ENCODE measurements at places on chromosomes 16 and 17. TPM values are rescaled to one million over a fixed set of nuclear protein-coding genes. Genes with fewer than 3 reads are reported as not detected.

Gene NUDT21
- polyA plus RNA-seq, result 116 TPM

Gene NPIPA3
- 13.4 TPM for polyA plus RNA-seq

Gene MYL11
- 1.3 TPM for polyA plus RNA-seq

Gene KDM6B
- polyA plus RNA-seq, result 22.1 TPM

Gene TBC1D3G
- not detected for polyA plus RNA-seq

Gene MYL4
- 3.2 TPM for polyA plus RNA-seq

Gene RTN4RL1
- polyA plus RNA-seq, result 2.2 TPM

Gene USP31
- 5.7 TPM for polyA plus RNA-seq

Gene GRB7
- 39.9 TPM for polyA plus RNA-seq

Gene CTF1
- 6.6 TPM for polyA plus RNA-seq

Gene AKAP10
- polyA plus RNA-seq, result 29.1 TPM

Gene HP
- 0.43 TPM for polyA plus RNA-seq

Gene INPP5K
- 24.4 TPM for polyA plus RNA-seq

GRCh38 chr16:557463-558297, 2.5 kb upstream of the PRR35 start:
- DNase-seq, result no peak

GRCh38 chr16:66521951-66522771, 27.8 kb downstream of the TK2 start:
- DNase-seq, result no peak

DNA sequence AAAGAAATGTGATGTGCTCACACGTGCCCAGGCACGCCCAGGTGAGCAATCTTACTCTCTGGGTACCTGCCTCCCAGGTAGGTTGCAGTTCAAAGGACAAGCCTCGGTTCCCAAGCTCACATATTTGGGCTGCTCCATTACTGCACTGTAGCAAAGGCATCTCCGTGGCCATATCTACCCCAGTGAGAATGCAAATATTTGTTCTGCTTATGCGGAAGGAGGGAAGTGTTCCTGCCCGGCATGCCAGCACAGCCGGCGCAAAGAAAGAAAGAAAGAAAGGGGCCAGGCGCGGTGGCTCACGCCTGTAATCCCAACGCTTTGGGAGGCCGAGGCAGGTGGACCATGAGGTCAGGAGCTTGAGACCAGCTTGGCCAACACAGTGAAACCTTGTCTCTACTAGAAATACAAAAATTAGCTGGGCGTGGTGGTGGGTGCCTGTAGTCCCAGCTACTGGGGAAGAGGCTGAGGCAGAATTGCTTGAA, 30.7 kb downstream of the SLC43A2 start:
- no peak for DNase-seq

- no peak for DNase-seq
Measured at GRCh38 chr17:54867634-54868033, 33.0 kb upstream of the TOM1L1 start.

DNA sequence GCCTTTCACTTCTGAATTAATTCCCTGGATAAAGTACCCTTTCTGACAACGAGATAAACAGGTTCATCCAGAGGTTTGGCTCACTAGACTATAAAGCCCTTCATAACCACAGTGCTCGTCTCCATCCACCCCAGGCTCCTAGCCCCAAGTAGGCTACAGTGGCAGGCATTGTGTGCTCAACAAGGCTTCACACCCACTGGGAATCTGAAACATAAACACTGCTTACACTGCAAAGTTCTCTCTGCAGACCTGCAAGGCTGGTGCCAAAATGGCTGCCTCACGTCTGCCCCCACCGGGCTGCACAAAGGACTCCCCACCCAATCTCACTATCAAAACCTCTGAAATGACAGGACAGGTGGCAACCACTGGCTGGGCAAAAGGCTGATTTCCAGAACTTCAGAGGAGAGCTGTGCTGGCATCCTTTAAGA, 5.1 kb upstream of the HLF start:
- DNase-seq, result no peak

GRCh38 chr17:7023576-7024401, 939 bp downstream of the BCL6B start:
- DNase-seq, result no peak

GRCh38 chr16:27228621-27229501, 25.5 kb downstream of the KDM8 start:
- no peak for DNase-seq

- no peak for DNase-seq
Measured at GRCh38 chr16:17068524-17068923, 402.2 kb downstream of the XYLT1 start.

DNA sequence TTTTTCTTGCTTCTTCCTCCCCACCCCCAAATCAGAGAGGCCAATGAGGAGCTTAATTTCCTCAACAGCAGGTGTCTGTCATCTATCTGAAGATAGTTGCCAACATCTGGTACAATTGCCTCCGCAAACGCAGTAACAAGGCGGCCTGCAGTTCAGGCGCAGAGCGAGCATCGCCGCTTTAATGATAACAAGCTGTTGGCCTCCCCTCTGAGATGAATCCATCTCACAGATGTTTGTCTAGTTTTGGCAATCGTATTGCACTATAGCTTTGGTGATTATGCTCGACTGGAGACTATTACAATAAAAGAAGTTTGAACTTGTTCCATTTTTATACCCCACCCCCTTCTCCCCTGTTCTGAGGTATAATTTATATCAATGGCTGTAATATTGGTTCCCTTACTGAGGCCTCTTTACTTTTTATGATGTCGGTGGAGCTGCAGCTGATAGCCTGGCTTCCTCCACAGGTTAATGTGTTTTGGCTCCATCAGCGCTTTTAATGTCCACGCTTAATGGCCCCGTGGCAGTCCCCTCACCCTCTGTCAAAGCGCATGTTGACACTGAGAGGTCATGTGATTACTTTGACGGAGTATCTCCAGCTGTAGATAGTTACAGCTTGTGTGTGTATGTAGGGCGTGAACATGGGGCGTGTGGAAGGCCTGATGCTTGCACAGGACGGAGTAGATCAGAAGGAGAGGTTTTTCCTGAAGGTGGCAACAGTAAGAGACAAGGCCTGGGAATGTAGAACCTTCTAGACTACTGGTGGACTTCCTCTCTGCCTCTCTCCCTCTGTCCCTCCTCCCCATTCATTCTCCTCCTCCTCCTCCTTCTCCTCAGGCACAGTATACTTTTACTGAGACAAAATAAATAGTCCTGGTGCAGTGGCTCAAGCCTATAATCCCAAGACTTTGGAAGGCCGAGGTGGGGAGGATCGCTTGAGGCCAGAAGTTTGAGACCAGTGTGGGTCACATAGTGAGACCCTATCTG, 164.7 kb downstream of the MSI2 start:
- DNase-seq, result no peak

GRCh38 chr17:44587339-44587738, 30.1 kb downstream of the FZD2 start:
- no peak for DNase-seq

DNA sequence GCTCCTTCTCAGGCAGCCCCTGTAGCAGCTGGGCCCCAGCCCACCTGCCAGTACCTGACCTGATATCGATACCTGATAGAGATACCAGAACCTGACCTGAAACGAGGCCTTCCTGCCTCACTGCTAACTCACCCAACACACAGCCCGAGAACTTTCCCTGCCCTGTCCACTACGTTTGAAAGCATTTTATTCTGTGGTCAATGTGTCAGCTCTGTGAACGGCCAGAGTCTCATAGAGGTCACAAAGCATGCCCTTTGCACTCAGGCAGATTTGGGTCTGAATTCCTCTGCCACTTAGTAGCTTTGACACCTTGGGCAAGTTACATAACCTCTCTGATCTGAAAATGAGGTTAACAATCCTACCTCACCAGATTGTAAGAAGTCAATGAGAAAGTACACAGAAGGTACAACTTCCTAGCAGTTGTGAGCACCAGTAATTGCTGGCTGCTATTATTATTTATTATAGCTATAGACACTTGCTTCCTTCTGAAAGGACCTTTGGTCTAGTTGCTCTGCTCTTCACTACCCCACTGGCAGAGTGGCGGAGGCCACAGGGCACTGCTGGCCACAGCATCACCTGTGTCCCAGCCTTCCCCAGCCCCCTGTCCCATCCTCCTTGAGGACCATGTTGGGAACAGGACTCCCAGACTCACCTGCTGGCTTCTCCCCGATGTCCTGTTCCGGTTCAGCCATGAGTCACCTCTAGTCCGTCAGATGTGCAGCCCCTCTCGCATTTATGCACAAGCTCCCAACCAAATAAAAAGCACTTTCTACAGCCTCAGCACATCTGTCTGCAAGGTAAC, 895 bp downstream of the ANKRD40CL start:
- no peak for DNase-seq

DNA sequence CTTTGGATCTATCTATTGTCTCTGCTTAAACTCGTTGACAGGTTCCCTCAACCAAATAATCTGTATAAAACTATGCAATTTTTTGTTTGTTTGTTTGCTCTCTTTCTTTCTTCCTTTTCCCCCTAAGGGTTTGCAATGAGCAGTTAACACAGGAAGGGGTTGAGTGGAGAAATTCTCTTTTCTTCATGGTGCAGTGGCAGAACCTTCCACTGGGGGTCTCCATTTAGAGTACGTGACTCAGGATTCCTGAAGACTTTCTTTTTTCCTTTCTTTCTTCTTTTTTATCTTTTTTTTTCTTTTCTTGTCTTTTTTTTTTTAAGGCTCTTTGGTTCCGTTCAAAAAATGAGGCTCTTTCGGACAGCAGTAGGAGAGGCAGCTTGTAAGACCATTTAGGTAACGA, 19.5 kb upstream of the RBFOX1 start:
- no peak for DNase-seq

- no peak for DNase-seq
Measured at GRCh38 chr16:20315764-20316163, 11.5 kb downstream of the GP2 start.

DNA sequence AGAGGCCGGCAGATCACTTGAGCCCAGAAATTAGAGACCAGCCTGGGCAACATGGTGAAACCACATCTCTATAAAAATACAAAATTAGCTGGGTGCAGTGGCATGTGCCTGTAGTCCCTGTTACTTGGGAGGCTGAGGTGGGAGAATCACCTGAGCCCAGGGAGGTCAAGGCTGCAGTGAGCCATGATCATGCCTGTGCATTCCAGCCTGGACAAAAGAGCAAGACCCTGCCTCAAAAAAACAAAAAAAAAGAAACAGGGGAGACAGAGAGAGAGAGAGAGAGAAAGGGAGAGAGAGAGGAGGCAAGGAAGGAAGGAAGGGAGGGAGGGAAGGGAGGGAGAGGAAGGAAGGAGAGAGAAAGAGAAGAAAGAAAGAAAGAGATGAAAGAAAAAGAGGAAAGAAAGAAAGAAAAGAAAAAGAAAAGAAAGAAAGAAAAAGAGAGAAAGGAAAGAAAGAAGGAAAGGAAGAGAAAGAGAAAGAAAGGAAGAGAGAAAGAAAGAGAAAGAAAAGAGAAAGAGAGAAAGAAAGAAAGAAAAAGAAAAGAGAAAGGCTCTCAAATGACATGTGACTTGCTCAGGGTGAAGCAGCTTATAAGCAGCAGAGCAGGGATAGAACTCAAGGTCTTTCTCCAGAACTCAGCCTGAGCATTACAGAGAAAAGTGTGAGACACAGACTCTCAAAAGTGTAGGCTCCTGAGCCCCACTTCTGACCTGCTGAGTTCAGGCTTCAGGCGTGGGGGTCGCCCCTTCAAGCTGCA, 15.5 kb downstream of the CX3CL1 start:
- DNase-seq, result no peak

- no peak for DNase-seq
Measured at GRCh38 chr17:43434902-43435319, 36.1 kb downstream of the ARL4D start.

DNA sequence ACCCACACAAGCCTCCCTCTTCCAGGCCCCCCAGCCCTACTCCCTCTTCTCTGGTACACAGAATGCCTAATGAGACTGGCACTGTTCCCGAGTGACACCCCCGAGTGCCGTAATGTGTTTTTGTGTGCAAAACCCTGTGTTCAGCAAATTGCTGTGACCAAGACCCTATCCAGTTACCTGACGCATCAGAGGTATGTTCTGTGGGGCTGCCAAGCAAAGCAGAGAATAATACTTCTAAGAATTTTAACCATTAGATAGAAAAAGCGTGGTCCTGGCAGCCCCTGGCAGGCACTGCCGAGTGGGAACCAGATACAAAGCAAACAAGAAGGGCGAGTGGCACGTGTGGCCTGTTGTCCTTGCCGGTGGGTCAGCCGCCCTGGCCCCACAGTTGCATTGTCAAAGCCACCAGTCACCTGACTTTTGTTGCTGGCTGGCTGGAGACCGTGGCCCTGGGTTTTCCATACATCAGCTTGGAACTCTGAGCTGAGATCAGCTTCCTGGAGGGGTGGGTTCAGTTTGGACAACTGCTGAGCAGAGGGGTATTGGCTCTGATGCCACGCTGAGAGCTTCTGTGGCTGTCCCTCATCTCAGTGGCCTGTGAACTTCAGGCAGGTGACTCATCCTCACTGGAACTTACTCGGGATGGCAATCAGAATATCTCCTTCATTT, 69.1 kb upstream of the BRD7 start:
- DNase-seq, result no peak

DNA sequence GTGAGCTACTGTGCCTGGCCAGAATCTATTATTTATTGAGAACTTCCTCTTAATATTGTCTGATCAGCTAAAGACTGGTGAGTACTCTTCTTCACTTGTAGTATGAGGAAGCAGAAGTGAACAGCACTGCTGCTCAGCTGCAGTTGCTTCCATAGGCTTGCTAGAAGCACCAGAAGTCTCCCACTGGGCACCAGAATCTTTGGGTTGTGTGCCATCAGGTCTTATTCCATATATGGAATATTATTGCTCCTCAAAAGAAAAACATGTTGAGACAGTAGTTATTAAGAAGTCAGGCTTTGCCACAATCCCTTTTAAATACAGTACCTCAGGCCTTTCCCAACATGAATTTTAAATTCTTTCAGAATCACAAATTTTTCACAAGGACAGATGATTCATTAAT, 17.2 kb downstream of the SNTB2 start:
- no peak for DNase-seq

GRCh38 chr16:35628976-35629375, 2169.6 kb downstream of the TP53TG3F start:
- no peak for DNase-seq

Data from right renal pelvis (tissue), 4 donors.